ENCODE measurements at places on chromosomes 2 and 18.

GRCh38 chr2:11998218-11998617, 251.8 kb downstream of the LPIN1 start:
- no peak for DNase-seq

DNA sequence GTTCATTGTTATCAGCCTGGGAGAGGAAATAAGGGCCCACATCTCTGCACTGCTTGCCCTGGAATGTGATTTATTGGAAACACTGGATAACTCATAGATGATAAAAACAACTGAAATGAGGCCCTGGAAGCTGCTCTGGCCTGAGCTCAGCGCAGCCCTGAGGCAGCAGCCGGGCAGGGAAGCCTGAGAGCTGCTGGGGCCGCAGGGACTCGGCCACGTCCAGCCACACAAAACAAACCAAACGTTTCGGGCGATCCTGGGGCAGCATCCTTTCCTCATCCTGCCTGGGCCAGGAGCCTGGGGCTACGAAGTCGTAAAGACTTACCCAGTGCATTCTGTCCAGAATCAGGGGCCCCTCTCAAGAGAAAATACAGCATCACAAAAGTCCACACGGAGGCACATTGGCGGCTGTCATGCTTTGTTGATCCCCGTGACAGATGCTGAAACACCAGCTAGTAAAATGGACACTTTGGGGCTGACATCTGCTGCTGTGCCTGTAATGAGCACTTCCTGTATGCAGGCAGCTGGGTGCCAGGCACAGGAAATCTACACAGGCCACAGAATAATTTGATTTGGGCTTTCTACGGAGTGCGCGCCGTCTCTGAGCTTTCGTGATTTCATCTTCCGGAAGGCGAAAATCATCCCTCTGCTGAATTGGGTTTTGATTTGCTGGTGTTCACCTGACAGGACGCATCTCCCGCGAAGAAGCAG, 250.6 kb downstream of the EIPR1 start:
- DNase-seq, result no peak

DNA sequence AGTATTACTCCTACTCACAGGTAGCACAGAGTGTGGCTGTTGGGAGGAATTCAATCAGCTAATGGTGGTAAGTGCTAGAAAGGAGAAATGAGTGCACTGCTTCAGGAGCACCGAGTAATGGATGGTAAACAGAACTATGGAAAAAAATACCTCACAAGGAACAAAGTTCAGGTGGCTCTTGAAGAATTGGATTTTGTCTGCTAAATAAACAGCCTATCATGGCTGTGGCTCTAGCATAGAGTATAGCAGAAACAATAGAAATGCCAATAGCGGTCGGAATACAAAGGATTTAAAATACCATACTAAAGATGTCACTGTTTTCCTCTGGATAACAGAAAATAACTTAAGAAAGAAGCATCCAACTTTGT, 482.5 kb downstream of the NUP35 start:
- DNase-seq, result no peak

GRCh38 chr2:5070257-5070656, 621.9 kb upstream of the SOX11 start:
- DNase-seq, result no peak

DNA sequence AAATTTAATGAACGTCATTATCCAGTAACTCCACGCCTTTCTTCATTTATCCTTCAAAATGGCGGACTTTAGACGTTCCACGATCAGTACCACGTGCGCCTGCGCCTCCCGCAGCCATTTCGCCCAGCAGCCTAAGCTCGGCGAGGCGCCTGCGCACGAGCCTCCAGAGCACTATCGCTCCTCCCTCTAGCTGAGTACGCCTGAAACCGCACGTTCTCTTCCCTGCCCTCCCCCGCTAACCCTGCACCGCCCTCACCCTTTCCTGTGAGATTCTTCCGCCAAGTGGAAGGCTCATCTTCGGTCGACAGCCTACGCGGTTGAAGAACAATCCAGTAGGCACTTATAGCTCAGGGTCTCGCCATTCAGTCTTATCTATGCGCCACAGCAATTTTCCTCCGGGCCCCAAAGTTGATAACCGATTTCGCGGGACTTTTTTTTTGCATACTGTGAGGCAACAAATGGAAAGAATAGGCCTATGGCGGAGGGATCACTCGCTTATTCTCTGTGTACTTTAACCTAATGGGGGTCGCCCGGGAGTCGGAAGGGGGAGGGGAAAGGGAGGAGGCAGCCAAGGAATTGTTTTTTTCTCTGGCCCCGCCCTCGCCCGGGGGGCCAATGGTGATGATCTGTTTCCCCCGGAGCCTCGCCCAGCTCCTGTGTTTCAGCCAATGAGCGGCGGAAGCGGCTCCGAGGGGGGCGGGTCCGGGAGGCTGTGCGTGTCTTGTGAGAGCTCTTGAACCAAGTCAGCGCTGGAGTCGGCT, at the start of gene KDM3A:
Gene KDM3A, plus strand, starts transcription at position 741 of the 761 bp plus-strand sequence. CDS start 677 bp downstream, outside the sequence.
- DNase-seq, result peak; percentile 99

DNA sequence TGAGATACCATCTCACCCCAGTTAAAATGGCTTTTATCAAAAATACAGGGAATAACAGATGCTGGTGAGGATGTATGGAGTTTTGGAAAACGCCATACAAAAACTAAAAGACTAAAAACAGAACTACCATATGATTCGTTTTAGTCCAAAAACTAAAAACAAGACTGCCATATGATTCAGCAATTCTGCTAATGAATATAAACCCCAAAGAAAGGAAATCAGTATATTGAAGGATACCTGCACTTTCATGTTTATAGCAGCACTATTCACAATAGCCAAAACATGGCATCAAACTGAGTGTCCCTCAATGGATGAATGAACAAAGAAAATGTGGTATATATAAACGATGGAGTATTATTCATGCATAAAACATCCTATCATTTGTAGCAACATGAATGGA, 224.4 kb upstream of the MC4R start:
- no peak for DNase-seq

- no peak for DNase-seq
Observed at GRCh38 chr2:183543731-183544130, 419.5 kb downstream of the NUP35 start.

DNA sequence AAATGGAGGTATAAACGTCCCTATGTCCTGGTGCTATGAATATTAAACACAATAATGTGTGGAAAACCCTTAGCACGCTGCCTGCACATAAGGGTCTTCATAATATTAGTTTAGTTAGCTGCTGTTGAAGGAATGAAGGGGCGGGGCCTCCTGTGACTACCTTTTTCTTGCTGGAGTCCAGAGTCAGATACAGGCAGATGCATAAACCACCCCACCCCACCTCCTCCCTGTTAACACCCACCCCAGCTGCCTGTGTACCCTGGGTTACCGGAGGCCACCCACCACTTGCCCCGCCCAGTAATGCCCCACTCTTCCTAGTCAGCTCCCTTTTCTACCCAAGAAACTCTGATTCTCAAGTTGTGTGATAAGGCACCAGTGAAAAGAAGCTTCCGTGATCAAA, 158.4 kb downstream of the EN1 start:
- no peak for DNase-seq

GRCh38 chr18:11951390-11951851, 29.9 kb upstream of the IMPA2 start:
- no peak for DNase-seq

- no peak for DNase-seq
Observed at GRCh38 chr18:75439348-75439747, 11.8 kb upstream of the SMIM21 start.

- no peak for DNase-seq
Observed at GRCh38 chr2:234404957-234405356, 91.9 kb downstream of the ARL4C start.

DNA sequence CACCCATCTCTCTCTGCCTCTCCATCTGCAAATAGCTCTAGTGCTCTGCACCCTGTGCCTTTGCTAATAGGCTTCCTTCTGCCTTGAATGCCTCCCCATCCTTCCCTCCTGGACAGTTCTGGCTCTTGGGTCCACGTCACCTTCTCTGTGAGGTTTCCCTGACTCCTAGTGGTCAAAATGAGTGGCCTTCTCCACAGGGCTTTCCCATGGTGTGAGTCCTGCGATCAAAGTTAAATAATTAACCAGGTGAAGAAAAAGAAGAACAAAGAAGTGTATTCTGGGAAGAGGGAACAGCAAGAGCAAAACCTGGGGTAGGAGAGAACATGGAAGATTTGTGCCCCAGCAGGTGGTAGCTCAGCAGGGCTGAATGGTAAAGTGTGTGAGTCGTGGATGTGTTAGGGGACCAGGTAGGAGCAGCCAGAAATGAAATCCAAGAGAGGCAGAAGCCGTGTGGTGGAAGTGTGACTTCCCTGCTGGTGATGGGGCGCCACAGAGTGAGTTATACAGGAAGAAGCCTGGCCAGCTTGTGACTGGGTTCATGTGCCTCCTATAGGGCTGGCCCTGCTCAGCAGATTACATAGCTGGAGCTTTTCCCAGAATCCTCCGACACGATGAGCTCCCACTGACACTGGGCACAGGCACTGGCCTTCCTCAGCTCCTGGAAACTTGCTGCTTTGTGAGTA, 93.8 kb upstream of the LDAH start:
- DNase-seq, result no peak

- DNase-seq, result no peak
Observed at GRCh38 chr18:49697757-49698524, 115.4 kb downstream of the ACAA2 start.

DNA sequence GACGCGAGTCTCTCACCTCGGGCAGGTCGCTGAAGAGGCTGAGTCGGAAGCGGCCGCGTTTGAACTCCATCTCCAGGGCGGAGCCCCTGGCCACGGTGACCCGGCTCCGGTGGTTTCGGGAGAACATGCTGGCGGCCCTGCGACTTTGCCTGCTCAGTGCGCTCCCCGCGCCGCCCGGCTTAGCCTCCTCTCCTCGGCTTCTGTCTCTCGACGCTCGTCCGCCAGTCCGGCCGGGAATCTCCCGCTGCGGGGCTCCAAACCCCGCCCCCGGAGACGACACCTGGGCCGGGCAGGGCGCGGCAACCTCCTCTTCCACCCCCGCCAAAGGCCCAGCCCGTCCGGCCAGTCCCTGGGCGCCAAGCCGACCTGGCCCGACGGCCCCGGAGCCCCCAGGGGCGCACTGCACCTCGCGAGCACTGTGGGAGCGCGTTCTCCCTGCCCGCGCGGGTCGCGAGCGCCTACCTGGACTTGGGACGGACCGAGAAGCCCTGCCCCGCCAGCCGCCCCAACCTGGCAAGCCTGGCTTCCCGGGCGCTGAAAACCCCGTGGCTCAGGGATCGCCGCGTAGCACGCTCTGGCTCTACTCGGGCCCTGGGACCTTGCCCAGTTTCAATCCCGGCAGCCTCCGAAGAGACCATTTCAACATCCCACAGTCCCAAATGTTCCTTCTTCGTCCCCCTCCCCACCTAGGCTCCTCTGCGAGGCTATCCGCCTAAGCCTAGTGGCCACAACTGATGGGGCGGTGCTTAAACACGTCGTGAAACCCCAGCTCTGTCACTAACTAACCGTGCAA, at the start of gene RTKN:
Gene RTKN, minus strand, starts transcription at position 248 of the 793 bp plus-strand sequence. Its CDS starts 121 bp downstream, at position 127.
- DNase-seq, result no peak

DNA sequence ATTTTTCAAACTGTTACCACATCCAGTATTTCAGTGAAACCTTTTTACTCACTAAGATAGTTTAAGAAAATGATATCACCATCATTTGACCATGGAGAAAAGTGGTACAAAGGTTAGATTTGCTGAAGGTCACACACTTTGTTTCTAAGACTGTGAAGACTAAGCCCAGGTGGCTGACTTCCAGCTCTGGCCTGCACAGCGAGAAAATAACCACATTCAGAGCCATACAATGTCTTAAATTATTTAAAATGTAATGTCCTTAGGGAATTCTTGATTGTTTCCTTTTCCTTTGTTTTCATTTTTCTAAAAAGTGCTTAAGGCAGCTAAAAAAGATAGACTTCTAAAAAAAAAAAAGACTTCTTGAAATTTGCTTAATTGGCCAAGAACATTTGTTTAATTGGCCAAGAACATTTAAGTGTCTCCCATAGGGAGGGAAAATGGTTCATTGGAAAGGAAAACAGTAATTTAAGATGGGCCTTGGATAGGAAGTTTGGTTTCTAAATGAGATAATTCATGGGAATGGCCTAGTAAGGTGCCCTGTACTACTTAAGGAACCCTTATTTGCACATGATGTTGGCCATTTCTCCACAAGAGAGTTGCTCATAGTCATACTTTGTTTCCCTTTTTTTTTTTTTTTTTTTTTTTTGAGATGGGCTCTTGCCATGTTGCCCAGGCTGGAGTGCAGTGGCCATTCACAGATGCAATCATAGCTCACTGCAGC, 45.2 kb downstream of the CYP1B1 start:
- DNase-seq, result no peak

GRCh38 chr2:200373973-200374416, 67.5 kb downstream of the SPATS2L start:
- peak; percentile 48 for DNase-seq

GRCh38 chr2:238320648-238321281, 447 bp downstream of the TRAF3IP1 start:
- no peak for DNase-seq

DNA sequence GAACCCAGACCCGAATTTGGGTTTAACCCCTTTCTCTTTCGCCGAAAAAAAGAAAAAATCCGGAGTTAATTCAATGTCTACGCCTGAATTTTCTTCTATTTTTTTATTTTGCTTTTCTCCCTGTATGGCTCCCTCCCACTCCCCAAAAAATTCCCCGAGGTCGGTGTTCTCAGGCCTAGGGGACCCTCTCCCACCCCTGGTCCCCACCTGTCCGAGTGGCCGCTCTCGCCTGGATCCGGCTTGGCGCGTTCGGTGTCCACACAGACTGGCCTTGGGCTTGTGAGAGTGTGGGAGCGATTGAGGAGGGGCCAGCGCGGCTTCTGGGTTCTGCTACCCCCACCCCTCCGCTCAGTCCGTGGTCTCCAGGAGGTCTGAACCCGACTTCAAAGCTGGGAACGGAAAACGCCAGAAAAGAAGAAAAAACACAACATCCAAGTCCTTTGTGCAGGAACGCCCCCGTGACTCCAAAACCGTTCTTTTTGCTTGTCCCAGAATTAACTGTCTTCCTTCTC, 5.7 kb upstream of the EN1 start:
- no peak for DNase-seq

- DNase-seq, result no peak
Observed at GRCh38 chr18:79576686-79577351, 102.8 kb upstream of the CTDP1 start.

- DNase-seq, result no peak
Observed at GRCh38 chr2:239263669-239264491, 136.9 kb downstream of the HDAC4 start.

DNA sequence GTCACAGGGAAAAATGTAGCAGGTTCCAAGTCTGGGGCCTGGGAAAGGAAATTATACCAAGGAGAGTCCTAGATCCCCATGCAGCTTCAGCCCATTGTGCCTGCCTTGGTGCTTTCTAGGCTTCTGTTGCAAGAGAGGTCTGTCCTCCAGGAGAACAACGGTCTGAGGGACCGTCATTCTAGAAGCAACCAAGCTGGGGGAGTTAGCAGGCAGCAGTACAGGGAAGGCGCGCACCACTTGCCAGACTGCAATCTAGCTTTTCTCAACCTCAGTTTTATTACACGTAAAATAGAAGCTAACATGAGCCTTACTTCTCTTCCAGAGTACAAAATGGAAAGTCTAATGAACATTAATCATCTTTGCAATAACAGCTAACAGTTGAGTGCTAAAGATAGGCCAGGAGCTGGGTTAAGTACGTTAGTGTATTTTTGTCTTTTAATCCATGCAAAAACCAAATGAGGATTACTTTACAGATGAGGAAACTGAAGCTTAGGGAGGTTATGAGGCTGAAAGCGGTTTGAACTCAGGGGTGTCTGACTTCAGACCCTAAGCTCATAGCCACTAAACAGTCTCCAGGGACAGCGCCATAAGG, 1.9 kb downstream of the TCF23 start:
- no peak for DNase-seq

All from KG1 (cell line).